HCT116 (cell line): ENCODE measurements at places on chromosomes 12 and 14. TPM values are rescaled to one million over a fixed set of nuclear protein-coding genes. Genes with fewer than 3 reads are reported as not detected.

- DNase-seq: peak; percentile 16
Observed at GRCh38 chr12:84497819-84498218, 414.8 kb downstream of the SLC6A15 start.

GRCh38 chr12:124646385-124647230 is 79.2 kb upstream of the NCOR2 start:
- DNase-seq: no peak

DNA sequence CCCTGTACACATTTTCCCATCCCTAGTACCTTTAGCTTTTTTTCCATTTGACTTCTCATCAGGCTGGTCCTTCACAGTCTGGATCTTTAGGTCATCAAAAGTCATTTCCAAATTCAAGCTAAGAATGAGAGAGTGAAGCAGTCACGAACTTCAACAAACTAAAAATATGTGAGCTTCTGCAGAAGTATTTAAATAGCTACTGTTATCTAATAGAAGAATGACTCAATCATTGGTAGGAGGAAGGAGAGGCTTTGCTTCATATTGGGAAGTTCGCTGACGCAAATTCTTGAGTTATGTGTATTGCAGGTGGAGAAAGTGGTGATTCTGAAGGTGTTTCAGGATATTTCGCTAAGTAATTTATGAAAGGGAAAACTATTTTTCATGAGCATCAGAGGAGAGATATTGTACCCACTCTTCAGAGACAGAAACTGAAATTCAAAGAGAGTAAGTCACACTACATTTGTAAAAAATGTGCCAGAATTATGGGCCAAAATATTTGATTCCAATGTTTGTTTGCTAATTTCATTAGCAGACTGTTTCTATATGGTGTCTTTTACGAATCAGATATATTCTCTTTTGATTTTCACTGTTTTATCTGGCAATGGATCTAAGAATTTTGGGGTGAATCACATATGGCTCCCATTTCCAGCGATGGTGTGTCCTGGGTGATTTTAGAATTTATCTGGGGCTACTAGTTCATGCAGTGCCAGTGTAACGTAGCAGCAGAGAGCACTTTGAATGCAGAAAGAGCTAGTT is at the start of gene OLR1:
Gene OLR1, minus strand, starts transcription at position 160 of the 756 bp plus-strand sequence. Its CDS starts 55 bp downstream, at position 105.
- no peak for DNase-seq

DNA sequence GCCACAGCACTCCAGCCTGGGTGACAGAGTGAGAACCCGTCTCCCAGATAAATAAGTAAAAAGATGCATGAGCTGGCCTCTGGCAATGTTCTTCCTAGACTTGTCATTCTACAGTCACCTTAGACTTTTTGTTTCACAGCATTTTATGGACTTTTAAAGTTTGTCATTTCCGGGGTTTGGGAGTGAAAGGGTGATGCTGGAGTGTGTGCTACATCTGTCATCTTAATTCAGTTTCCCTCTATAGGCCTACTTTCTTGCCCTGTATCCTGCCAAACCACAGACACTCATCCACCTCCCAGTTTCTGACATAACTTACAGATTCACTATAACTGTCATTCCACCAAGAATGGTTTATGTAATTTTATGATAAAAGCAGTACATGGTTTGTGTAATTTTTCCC is 166.7 kb upstream of the PARP11 start:
- no peak for DNase-seq

Gene SOAT2
- total RNA-seq: 0.17 TPM

DNA sequence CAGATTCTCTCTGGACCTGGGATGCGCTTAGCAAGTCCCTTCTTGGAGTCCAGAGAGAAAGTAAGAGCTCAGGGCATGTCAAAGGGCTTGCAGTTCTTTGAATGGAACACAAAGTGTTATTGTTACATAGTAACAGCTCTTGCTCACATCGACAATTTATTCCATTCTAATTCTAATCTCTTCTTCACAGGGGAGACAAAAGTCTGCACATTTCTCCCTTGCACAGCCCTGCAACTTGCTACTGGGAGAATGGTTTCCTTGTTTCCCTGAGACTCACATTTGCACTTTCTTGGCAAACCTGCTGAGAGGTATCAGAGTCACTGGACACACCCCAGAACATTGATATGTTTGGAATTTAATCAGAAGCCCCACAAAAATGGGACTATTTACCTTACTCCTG is 209.9 kb upstream of the IGF1 start:
- no peak for DNase-seq

- DNase-seq: no peak
Observed at GRCh38 chr12:104360157-104360556, 56.6 kb downstream of the EID3 start.
